ENCODE measurements at places on chromosomes 5 and 9. TPM values are rescaled to one million over a fixed set of nuclear protein-coding genes. Genes with fewer than 3 reads are reported as not detected.

DNA sequence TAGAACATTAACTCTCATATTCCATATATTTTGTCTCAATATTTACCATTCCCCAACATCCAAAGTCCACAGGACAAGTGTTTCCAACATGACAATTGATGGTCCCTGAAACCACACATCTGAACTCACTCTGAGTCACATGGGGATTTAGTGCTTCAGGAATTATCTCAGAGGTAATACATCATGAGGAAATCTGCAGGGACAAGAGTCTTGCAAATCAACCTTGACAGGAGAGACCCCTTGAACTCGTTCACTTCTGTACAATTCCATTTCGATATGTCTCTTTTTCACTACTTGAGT, 119.7 kb upstream of the ABCA1 start:
- H3K4me1 ChIP-seq = peaks cover 21% of the 10 kb centered on the region
- H3K27ac ChIP-seq = no peak overlapping the region
- DNase-seq = no peak
- no peaks in the 10 kb centered on the region for H3K27me3 ChIP-seq

The LCNL1 gene
- total RNA-seq = 0.12 TPM

The SMIM23 gene
- total RNA-seq = not detected

- no peak overlapping the region for H3K27ac ChIP-seq
- H3K4me1 ChIP-seq = no peaks in the 10 kb centered on the region
- no peak for DNase-seq
- no peaks in the 10 kb centered on the region for H3K27me3 ChIP-seq
- no peak overlapping the region for H3K4me3 ChIP-seq
- no peaks in the 10 kb centered on the region for H3K36me3 ChIP-seq
Observed at GRCh38 chr5:766666-767431, 17.7 kb downstream of the ZDHHC11B start.

- H3K4me1 ChIP-seq = no peaks in the 10 kb centered on the region
- no peak overlapping the region for H3K4me3 ChIP-seq
- DNase-seq = no peak
- no peaks in the 10 kb centered on the region for H3K36me3 ChIP-seq
Observed at GRCh38 chr9:131097948-131098278, 1.6 kb downstream of the AIF1L start.

The FAM81B gene
- total RNA-seq = not detected

DNA sequence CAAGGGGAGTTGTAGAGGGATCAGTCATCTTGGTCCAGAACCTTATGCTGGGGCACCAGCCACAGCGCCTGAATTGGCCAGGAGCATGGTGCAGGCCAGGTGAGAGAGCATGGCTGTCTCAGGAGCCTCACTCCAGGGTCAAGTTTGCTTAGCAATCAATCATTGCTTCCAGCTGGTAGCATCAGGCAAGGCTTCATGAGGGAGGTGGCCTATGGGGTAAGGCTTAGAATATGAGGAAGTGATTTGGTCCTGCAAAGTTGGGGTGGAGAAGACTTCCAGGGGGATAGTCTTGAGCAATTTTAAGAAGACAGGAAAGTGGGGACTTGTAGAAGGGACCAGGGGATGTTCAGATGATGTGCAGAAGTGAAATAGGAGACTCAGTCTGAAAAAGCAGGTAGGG, 53.9 kb upstream of the PITX1 start:
- H3K27me3 ChIP-seq = no peaks in the 10 kb centered on the region
- H3K4me1 ChIP-seq = no peaks in the 10 kb centered on the region
- no peak overlapping the region for H3K27ac ChIP-seq
- no peaks in the 10 kb centered on the region for H3K36me3 ChIP-seq
- no peak overlapping the region for H3K4me3 ChIP-seq
- no peak for DNase-seq
